ENCODE measurements at places on chromosomes 2 and 18.

- no peak for DNase-seq
Observed at GRCh38 chr2:143577489-143577888, 448.3 kb downstream of the ARHGAP15 start.

DNA sequence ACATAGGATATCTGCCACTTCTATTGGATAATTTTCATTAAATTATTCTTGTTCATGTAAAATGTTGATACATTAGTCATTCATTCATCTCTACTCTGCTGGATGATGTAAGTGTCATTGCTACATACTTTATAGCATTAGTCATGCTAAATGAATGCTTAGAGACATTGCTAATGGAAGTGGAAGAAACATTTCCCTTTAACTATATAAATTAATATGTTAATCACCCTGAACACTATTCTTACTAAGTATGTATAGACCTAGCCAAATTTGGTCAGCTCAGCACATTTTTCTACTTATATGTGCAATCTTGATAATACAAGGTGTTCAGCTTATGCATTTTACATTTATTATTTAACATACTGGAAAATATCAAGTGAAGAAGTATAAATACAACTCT, 160.2 kb downstream of the DPP4 start:
- DNase-seq, result peak; percentile 57

DNA sequence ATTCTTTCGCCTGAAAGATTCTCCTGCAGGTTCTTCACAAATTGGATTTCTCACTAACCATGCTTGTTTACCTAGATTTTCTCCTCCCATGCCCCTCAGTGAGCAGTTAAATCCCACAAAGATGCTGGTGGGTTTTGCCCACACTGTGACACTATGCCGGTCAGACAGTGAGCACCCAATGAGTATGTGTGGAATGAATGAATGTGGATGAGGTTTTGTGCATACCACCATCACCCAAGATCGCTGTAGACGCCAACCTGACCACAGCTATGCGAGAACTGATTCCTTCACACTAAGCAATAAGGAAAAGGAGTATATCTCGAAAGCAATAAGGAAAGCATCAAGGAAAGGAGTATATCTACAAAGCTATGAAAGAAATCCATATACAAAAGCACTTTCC, 116.7 kb downstream of the PID1 start:
- no peak for DNase-seq

DNA sequence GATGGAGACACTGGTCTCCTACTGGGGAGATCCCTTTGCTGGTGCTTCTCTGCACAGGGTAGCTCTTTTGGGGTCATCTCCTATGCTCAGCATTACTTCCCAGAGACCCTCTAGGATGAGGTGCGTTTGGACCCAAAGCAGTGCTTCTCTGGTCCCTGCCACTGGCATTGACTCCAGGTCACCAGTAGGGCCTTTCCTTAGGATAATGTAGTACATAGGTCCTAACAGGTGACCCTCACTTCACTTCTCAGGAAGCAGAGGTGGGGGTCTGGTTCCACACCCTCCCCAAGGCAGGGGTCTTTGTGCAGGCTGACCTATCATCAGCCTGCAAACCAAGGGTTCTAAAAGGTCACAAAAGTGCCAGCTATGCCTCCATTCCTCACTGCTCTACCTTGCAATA, 145.8 kb upstream of the HS6ST1 start:
- no peak for DNase-seq

DNA sequence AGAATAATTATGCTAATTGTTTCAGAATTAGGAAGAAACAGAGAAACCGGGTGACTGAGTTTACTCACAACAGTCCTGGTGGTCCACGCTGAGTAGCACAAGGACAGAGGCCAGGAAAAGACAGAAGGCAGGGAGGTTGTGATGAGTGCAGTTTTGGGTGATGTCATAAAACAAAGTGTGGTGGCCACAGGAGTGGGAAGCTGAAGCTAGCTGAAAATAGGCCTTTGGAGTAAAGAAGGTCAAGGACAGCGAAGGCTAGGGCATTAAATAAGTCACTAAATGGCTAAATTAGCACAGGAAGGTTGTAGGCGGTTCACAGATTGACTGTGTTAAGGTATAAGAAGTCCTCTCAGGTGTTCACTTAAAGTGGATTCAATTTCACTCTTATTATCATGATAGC, 120.9 kb upstream of the TTN start:
- no peak for DNase-seq

DNA sequence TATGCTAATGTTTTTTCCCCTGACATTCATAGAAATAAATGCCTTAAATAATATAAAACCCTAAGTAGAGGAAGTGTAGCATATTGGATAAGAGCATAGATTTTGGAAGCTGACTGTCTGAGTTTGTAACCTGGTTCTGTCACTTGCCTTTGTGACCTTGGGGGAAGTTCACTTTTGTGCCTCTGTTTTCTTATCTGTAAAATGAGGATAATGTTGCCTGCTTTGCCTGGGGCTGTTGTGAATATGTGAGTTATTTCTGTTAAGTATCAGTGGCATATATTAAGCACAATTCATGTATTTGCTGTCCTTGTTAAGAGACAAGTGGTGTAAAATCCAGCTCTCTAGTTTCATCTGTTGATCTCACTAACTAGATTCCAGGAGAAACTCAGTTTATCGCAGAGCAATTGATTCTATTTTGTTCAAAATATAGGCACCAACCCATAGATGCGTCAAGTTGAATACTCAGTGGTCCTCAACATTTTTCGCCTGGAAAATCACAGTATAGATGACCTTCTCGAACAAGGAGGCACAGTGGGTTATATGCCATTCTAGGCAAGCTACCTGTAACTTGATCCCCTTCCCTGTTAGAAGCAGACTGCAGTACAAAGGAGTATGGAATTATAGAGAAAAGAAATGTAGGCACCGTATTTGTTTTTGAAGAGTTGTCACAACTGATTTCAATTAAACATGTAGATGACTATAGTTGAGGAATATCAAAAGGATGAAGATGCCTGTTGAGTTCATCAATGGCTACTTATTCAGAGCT, 67.0 kb downstream of the SOCS6 start:
- DNase-seq, result no peak

- DNase-seq, result no peak
Observed at GRCh38 chr2:222861411-222862105, 722 bp downstream of the ACSL3 start.

DNA sequence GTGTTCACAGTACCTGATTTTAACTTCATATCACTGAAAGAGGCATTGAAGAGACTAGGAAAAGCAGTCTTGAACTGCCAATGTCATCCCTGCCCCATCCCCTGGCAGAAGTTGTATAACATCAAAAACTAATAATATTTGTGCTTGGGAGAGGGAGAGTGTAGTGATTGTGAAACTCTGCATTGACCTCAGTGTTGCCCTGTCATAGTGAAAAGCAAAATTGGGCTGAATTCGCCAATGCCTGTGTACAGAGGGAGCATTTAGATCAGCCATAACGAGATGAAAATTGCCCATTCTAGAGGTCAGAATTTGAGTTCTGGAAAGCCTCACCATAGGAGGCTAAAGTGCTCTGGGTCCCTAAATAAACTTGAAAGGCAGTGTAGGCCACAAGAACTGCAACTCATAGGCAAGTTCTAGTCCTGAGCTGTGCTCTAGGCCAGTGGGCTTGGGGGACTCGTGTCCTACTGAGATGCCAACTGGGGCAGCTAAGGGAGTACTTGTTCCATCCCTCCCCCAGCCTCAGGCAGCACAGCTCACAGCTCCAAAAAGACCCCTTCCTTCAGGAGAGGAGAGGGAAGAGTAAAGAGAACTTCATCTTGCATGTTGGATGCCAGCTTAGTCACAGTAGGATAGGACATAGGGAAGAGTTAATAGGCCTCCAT, 855.6 kb downstream of the TSN start:
- no peak for DNase-seq

DNA sequence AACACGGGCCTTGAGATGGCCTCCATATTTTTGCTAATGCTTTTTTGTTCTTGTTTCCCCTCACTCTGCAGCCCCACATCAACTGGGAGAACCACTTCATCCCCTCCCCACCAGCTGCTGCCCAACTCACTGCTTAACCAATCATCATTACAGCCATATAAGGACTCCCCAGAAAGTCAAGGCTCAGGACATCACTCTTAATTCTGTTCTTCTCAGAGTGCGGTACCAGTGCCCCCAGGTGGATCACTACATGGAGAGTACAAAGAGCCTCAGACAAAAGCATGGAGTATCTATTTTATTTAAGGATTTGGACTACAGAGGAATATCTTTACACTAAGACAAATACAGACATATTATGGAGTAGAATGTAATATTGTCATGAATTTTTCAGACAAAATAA, 340.6 kb downstream of the PAX3 start:
- no peak for DNase-seq

- DNase-seq, result no peak
Observed at GRCh38 chr2:201781557-201782051, 871 bp upstream of the ALS2 start.

GRCh38 chr2:193776988-193777387, 1582.3 kb upstream of the TMEFF2 start:
- no peak for DNase-seq

GRCh38 chr2:205700331-205701132, 18.2 kb downstream of the NRP2 start:
- no peak for DNase-seq

DNA sequence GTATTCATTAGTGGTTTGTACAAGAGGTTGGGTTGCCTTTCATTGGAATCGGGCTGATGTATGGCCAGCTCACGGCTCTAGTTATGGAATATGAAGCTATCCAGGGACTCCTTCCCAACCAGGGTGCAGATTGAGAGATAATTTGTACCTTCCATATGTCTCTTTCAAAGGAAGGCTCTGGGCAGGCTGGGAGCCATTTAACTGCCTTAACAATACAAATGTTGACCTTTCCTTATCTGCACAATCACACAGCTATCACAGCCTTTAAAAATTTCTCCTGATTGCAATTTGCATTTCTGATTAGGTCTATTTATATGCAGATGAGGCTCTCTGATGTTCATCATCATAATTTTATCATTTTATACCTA, 58.7 kb downstream of the MYO3B start:
- DNase-seq, result no peak

- no peak for DNase-seq
Observed at GRCh38 chr2:55592130-55592529, 25.3 kb downstream of the PPP4R3B start.

DNA sequence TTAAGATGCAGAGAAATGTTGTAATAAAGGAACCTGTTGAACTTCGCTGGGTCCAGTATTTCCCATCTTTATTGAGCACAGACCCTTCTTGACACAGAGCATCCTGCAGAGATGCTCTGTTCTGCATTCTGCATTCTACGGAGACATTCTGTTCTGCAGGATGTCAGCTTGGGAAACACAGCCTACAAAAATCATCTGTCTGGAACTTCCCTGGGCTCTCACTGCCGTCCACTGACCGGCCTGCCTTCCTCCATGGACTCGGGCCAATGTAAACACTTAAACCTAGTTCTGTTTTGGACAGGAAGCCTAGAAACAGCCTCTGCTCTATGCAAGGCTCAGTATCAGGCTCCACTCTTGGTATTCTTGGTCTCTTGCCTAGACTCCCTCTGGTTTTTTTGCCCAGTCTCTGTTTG, 90.0 kb upstream of the PPP1CB start:
- DNase-seq, result no peak

DNA sequence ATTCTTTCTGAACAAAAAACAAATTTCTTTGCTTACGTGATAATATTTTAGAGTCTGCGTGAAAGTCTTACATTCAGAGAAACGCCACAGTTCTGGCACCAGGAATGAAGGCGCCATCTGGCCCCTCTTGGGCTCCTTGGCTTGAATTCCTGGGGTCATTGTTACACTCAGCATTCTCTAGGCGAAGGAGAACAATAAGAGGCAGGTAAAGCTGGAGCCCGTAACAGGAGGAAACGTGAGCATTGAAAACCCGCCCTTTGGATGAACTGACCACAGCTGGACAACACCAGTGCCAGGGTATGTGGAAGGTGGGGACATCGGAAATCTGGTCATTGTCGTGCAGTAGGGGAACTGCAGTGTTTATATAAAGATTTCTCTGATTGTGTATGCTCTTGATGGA, 144.8 kb downstream of the RNF152 start:
- no peak for DNase-seq

- DNase-seq, result no peak
Observed at GRCh38 chr2:46856336-46856735, 59.3 kb downstream of the MCFD2 start.

DNA sequence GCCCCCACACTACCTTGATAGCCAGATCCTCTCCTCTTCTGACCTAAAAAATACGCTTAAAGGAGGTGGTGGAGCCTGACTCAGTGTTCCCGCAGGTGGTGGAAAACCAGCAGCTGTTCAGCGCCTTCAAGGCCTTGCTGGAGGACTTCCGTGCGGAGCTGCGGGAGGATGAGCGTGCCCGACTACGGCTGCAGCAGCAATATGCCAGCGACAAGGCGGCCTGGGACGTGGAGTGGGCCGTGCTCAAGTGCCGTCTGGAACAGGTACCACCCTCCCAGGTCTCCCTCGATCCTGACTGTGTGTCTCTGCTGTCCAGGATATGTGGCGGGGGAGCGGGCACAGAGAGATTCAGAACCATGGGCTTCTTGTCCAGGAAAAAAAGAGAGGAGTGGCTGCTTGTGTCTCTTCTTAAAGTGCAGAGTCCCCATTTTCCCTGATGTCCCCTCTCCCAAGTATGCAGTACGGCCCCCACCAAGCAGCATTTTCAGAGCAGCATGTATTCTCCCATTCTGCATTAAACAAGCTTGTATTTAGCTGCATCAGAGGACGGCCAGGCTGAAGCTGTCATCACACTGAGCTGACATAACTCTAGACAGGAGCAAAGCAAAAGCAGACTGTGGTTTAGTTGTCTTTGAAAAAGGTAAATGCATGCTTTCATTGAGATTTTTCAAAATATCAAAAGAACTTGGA, 101.6 kb downstream of the MTCL1 start:
- no peak for DNase-seq

GRCh38 chr2:15738225-15738546, 146.5 kb downstream of the DDX1 start:
- DNase-seq, result no peak

- DNase-seq, result no peak
Observed at GRCh38 chr2:64120928-64121327, 23.3 kb downstream of the PELI1 start.

DNA sequence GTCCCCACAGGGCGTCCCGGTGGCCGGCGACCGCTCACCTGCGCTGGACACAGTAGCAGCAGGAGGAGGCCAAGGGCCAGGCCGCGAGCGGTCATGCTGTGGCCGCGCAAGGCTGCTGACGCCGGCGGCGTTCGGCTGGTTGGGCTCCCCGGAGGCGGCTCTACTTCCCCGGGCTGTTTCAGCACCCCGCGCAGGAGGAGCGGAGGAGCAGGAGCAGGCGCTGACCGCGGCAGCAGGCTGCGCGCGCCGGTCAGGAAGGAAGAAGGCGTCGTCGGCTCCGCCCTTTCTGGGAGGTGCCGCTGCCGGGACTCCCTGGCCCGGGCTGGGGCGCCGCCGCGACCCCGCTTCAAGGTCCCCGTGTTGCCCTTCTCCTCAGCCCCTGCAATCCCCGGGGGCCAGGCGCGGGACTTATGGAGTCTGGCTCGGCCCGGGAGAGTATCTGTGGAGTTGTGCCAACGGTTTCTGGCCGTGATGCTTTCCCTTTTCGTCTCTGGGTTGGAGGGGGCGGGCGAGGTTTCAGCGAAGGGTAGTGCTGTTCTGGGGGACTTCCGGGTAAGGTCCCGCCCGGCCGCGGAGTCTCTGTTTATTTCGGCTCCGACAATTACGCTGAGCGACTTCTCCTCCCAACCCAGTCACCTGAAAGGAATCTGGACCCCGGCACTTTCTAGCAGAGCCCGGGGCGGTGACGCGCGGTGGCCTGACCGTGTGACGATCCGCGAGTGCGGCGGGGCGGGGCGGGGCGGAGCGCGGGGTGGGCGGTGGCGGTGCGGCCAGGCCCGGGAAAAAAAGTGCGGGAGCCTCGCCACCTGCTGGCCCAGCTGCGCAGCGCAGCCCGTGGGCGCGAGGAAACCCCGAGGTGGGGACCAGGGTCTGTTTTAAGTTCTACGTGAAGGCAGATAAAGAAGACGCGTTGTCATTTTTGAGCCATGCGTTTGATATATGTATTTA, at the start of gene NPC1:
NPC1 (minus strand) TSS at position 258 of the 948 bp plus-strand sequence; CDS start at position 95, 163 bp downstream.
- peak; percentile 84 for DNase-seq
